ENCODE measurements at places on chromosomes 2 and 18.

GRCh38 chr2:17518212-17519154, at the start of gene RAD51AP2:
Gene RAD51AP2 (minus strand): TSS chr2:17518440. CDS start chr2:17518415, 25 bp downstream.
- DNase-seq: peak; percentile 11

GRCh38 chr2:231918501-231919330, 7.5 kb downstream of the NPPC start:
- no peak for DNase-seq

DNA sequence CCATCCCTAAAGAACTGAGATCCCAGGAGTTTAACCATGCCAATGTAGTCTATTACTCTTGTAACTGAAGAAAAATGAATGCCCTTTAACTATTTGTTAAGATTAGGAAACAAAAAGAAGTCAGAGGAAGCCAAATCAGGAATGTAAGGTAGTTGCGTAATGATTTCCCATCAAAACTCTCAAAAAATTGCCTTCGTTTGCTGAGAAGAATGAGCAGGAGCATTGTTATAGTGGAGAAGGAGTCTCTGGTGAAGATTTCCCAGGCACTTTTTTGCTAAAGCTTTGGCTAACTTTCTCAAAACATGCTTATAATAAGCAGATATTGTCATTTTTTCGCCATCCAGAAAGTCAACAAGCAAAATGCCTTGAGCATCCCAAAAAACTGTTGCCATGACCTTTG, 224.0 kb upstream of the SIX2 start:
- DNase-seq: no peak

GRCh38 chr2:2930841-2931240, 446.8 kb downstream of the EIPR1 start:
- DNase-seq: no peak

GRCh38 chr2:108612153-108612513, 77.9 kb downstream of the LIMS1 start:
- DNase-seq: no peak

DNA sequence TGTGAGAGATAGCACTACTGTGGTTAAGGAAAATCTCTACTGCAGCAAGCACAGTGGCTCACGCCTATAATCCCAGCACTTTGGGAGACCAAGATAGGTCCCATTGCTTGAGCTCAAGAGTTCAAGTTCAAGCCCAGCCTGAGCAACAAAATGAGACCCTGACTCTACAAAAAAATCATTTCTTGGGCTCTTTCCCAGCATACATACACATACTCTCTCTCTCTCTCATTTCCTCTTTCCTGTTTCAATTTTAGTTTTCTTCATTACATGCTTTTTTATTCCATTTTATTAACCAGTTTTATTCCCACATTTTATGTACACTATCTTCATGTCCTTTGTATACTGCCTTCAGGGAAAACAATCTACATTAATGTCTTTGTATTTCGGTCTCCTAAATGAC, 14.6 kb downstream of the WDR33 start:
- DNase-seq: no peak

DNA sequence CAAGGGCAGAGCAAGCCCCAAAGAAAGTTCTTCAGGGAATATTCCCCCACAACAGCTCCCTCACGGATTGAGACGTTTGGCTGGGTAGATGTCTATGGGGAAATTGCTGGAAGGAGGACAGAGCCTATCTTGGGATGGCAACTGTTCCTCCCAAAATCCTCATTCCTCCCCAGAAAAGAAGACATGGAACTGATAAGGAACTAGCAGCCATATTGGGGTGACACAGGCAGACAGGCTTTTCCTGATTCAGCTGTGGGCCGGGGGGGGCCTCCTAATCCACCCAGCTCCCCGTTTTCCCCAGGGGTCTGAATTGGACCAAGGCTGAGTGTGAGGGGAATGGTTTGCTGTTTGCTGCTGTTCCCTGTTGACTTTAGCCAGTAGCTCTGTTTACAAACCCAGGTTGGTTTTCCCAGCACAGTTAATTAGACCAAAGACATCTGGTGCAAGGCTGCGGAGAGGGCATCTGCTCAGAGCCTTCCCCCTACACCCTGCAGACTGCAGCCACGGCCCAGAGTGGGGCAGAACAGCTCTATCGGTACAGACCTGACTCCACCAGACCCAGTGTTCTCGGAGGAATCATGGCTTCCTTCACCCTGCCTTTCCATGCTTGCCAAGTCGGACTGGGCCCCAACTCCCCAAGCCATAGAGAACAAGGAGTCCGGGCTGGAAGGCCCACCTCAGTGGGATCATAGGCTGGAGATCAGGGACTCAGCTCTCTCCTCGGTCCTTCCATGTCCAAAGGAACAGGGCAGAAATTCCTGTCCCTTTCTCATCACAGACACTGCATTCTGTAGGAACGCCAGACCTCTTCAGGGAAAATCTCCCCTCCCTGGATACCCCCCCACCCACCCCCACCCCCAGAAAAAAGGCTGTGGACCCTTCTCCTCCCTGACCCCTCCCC, 1.7 kb upstream of the PKDCC start:
- DNase-seq: no peak

GRCh38 chr2:158743879-158744278, 51.2 kb upstream of the DAPL1 start:
- no peak for DNase-seq

GRCh38 chr18:55173291-55173690, 214.0 kb upstream of the CCDC68 start:
- DNase-seq: no peak

Data from stimulated activated CD4-positive, alpha-beta T cell treated with anti-CD3 and anti-CD28 coated beads, TNF-alpha, amount 100 ng/mL, for 24 hours (primary cell).